Activated T-helper 2 cell treated with anti-CD3 and anti-CD28 coated beads, Interferon-gamma antibody, Interleukin-2, Interleukin-4, amounts not matched to agents 10 μg/mL and 5 μg/mL and 100 μg/mL, durations not matched to agents 14 hours and 24 hours and 36 hours (primary cell): ENCODE measurements at places on chromosomes 5 and 9.

DNA sequence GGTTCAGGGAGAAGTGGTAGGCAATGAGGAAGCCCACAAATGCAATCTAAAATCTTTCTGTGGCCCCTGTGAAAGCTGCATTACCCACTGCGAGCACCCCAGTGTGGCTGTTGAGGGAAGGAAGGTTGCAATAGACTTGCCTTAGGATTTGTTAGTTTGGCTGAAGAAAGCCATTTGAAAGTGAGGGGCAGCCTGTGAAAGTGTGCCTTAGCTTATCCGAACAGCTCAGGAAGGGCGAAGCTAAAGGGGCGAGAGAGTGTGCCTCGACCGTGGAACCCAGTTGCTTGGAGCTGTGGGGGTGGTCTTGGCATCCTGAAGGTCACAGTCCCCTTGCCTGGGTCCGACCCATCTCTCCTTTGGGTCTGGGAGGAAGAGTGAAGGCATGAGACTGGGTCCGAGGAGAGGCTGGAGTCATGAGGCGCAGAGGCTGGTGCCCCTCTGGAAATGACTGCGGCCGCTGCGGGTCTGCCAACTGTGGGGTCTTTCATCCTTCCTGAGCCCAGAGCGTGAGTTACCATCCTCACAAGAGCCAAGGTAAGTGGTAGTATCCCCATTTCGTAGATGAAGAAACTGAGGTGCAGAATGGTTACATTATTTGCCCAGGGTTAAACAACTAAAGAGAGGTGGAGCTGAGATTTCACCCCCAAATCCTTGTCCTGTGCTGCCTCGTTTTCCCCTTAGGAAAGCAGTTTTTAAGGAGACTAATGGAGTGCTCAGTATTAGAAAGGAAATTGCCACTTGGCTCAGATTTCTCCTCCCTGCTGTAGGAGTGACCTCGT, 24.4 kb downstream of the SLC25A25 start:
- no peak for DNase-seq

DNA sequence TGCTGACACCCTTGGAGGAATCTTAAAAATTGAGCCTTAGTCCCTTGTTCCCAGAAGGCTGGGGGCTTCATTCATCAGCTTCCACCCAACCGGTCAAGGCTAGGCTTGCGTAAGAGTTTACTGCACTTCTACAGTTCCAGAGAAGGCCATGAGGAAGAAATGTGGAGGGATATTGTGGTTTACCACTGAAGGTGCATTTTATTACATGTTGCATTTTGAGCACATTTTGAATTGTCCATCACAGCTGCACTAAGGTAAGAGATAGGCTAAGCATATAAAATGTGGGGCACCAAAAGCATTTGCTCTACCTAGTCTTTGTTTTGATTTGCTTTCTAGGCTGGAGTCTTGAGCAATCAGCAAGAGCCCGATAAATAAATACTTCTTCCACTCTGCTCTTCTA, 167.1 kb upstream of the PAPPA start:
- no peak for DNase-seq

GRCh38 chr9:105062222-105062855, 134.4 kb upstream of the ABCA1 start:
- no peak for DNase-seq

GRCh38 chr5:158344376-158344775, 485.4 kb upstream of the CLINT1 start:
- no peak for DNase-seq

DNA sequence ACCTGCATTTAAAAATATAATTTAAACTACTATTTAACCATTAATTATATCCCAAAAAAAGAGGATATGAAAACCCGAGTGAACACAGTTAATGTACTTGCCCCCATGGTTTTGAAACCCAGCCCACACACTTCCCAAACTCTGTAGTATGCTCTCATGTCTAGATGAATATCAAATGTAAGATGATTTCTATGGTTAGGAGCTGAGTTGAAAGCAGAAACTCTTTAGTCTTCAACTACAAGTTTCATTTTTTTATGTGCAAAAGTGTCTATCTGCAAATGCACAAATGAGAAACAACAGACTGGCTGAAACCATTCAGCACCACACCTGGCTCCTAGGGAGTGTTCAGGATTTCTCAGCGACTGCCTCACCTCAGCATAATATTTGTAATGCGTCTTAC, 183.3 kb downstream of the SEMA5A start:
- DNase-seq: no peak

DNA sequence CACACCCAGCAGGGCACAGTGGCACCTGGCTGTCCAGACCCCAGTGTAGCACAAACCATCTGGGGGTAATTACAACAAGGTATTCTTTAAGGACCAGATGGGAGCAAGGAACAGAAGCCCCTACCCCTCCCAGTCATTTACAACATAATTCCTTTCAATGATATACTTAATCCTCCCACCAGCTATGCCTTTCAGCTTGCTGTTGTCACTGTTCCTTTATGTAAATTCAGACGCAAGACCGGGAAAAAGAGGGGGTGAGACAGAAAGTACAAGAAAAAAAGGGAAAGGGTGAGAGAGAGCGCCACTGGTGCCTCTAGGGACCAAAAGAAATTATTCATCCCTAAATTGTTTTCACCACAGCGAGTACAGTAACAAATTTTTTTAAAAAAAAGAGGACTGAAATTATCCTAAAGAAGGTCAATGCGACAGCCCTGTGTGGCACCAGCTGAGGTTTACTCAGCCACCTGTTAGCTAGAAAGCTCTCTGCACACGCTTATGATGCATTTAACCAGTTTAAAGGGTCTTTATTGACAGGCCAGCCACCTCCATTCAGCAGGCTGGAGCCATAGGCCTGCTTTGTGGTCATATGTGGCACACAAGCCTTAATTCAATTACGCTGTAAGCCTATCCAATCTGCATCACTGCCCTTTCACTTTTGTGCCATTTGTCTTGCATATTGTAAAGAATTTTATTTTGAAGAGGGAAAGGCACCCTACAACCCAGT, 210.2 kb upstream of the ISL1 start:
- no peak for DNase-seq

DNA sequence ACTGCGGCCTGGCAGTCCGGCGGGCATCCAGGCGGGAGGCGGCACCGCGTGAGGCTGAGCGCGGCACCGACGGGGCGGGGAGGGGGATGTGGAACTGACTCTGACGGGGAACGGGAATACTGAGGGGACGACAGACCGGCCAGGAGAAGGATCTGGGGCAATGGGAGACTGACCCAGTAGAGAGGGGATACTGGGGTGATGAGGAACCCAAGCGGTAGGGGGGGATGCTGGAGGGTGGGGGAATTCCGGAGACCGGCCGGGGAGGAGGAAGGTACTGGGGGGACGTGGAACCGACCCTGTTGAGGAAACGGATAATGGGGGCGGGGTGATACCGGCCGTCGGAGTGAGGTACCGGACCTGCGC, 423 bp downstream of the IPPK start:
- DNase-seq: peak; percentile 25

GRCh38 chr5:173454736-173455598, 126.8 kb upstream of the STC2 start:
- no peak for DNase-seq

DNA sequence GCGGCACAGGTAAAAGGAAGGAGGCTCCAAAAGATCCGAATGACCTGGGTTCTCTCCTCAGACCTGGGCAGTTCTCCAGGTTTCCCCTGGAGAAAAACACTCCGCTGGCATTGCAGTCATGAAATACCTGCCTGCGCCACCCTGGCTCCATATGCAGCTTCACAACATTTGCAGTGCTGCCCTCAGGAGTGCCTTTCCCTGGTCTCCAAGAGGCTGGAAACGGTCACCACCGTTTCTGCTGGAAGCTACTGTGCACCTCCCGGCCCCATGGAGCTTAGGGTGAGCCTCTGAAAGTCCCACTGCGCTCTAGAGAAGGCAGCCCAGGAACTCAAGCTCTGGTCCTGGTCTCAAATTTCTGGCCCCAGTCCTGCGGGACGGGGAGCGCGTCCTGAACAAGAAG, 670 bp downstream of the UGT3A1 start:
- no peak for DNase-seq

- DNase-seq: no peak
Observed at GRCh38 chr5:81552852-81553566, 159.1 kb upstream of the ACOT12 start.

- DNase-seq: no peak
Observed at GRCh38 chr5:159212657-159213462, 3.5 kb upstream of the RNF145 start.

DNA sequence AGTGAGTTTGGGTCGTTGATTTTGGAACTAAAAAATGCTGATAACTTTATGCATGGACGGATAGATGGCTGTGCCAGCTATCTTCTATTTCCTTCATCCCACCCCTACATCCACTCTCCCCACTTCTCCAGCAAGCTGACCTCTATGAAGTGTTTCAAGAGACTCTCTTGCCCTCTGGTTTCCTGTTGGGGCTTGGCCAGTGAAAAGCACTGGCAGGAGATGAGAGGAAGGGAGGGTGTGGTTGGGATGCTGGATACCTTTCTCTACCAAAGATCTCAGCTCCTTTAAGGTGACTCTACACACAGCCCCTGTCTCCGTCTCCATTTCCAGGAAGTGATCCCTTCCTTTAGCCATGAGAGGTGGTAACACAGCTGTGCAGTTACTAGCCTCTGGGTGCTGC, 30.0 kb upstream of the JMY start:
- DNase-seq: no peak

DNA sequence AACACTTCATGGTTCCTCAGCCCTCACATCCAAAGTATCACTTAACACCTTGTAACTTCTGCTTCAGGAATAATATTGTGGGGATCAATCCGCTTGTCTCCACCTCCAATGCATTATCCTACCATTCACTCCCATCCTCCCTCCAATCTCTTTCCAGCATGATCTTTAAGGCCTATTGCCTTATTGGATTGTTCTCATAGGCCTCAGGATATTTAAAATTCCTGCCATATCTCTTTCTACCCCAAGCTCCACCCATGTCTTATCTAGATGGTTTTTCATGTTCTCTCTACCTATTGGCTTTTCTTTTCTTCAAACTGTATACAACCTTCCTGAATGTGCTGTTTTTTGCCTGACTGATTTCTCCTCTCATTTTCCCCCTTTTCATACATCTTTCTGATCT, 7.2 kb downstream of the KDM4C start:
- DNase-seq: no peak

DNA sequence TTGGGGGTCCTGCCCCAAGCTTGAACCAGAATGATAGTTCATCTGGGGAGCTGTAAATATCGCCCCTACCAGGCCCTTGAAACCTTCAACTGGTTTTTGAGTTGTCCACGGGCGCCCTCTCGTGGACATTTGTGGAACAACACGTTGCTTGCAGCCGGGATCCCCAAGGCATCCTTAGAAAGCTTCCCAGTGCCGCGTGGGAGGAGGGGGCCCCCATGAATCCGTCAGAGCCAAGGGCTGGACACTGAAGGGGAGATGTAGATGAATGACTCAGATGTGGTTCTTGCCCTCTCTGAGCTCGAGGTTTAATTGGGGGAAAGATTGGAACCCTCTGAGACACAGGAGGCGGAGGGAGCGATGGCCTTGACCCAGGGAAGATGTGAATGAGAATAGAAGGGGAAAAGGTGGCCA, 31.8 kb upstream of the ORM1 start:
- peak; percentile 51 for DNase-seq

- DNase-seq: no peak
Observed at GRCh38 chr5:27312291-27312893, 274.0 kb upstream of the CDH9 start.

GRCh38 chr9:17600962-17601593, 22.2 kb downstream of the SH3GL2 start:
- DNase-seq: no peak

DNA sequence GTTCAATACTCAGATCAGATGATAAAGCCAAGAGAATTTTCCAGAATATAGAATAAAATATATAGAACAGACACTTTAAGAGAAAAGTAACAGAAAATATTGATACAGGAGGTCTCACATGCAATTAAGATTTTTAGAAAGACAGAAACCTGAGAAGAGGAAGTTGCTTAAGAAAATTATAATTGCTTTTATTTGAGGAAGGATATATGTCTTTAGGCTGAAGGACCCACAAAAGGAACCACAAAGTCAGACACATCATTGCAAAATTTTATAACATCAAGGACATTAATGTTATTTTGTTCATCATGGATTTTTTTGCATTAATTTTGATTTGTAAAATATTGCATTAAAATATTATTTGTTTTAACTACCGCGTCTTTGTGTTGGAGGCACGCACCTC, 141.5 kb downstream of the FSTL4 start:
- no peak for DNase-seq

- DNase-seq: no peak
Observed at GRCh38 chr9:77798140-77798539, 150.0 kb upstream of the GNA14 start.

DNA sequence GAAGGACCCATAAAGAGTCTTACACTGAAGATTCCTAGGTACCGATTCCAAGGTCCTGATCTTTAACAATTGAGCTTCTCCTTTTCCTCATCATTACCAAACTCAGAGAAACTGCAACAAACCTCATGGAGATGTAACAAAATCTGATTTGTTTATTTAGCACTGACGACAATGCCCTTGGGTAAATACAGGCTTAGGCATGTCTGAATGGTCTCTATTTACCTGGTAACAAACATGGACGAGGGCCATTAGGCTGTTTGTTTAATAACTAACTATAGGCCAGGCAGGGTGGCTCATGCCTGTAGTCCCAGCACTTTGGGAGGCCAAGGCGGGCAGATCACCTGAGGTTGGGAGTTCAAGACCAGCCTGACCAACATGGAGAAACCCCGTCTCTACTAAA, 333.3 kb downstream of the AGTPBP1 start:
- no peak for DNase-seq

DNA sequence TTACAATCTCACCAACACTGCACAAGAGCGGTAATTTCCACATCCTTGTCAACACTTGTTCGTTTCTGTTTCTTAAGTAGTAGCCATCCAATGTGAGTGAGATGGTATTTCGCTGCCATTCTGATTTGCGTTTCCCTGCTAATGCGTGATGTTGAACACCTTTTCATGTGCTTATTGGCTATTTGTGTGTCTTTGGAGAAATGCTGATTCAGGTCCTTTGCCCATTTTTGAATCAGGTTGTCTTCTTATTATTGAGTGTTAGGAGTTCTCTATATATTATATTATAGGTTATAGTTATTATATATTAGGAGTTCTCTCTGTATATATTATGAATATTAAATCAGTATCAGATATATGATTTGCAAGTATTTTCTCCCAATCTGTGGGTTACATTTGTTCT, 59.9 kb upstream of the IRX4 start:
- no peak for DNase-seq

- no peak for DNase-seq
Observed at GRCh38 chr5:36017622-36018021, 26.4 kb upstream of the UGT3A1 start.
